ENCODE measurements at places on chromosomes 3 and 15.

DNA sequence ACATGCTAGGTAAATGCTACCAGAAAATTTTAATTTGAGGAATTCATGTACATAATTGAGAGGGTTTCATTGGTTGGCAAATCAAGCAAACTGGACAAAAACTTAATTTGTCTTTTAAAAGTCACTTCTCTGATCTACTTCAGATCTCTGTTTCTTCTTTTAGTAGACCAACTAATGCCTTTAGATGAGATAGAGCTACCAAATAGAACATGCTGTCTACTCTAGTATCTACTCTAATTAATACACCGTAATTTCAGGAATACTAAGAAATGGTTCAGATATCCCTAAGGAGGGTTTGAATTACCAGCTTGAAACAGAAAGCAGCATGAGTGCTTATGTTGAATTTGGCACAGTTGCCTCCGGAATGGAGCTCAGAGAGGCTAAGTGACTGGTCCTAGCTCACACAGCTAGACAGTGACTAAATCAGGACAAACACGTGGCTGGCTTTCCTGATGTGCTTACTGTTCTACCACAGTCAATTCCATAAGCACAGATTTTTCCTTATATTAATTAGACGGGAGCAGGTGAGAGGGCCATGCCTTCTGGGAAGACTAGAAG is 225.1 kb downstream of the ITPR1 start:
- DNase-seq = no peak

DNA sequence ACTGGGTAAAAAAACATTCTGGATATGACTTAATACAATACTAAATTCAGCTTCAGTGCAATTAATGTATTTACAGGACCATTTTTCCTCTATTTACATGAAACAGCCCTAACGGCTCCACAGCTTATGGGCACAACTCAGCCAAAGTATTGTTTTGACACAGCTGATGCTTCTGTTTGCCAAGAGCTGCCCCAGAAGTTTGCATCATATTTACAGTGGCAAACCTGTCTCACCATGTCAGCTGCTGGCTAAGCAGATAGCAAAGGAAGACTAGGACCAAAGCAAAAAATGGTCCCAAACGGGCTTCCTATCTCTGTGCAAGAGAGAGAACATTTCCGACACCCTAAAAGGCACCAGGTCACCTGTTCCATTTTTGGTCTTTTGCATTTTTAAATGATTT is 94.5 kb downstream of the ADAMTS9 start:
- DNase-seq = no peak

GRCh38 chr3:185874119-185874518 is 49.3 kb upstream of the IGF2BP2 start:
- DNase-seq = no peak

- DNase-seq = no peak
Observed at GRCh38 chr3:57556459-57557084, 498 bp downstream of the PDE12 start.

- no peak for DNase-seq
Observed at GRCh38 chr3:117562000-117562399, 852.4 kb downstream of the TUSC7 start.

- DNase-seq = no peak
Observed at GRCh38 chr3:155963570-155963969, 93.1 kb downstream of the GMPS start.

GRCh38 chr3:29099296-29099695 is 181.6 kb upstream of the RBMS3 start:
- no peak for DNase-seq

DNA sequence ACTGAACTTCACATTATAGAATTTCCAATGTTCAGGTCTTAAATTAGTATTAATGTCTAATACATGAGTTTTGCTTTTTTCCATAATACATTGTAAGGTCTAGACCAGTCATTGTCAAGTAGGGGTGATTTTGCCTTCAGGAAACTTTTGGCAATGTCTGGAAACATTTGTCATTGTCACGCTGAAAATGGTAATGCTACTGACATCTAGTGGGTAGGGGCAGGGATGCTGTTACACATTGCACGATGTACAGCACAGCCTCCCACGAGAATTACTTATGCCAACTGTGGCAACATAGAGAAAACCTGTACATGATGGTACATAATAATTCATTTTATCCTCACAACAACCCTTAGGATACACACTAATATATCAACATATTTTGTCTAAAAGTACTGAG is 384.1 kb downstream of the CADM2 start:
- no peak for DNase-seq

DNA sequence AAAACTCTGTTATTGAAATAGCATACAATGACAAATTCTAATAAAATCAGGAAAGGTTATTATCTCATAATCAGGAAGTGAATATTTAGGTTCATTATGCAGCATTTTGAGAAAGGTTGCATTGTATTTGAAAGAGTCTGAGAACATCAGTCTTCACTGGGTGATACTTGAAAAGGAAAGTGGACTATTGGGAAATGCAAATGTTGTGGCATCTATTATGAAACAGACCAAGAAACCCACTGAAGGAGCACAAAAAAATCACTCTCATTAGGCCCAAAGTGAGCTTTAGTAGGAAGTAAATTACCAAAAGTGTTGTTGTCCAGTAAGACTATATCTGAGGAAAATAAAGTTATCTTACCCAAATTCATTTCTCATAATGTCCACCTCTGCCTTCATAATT is 90.8 kb downstream of the ZPLD1 start:
- DNase-seq = no peak

DNA sequence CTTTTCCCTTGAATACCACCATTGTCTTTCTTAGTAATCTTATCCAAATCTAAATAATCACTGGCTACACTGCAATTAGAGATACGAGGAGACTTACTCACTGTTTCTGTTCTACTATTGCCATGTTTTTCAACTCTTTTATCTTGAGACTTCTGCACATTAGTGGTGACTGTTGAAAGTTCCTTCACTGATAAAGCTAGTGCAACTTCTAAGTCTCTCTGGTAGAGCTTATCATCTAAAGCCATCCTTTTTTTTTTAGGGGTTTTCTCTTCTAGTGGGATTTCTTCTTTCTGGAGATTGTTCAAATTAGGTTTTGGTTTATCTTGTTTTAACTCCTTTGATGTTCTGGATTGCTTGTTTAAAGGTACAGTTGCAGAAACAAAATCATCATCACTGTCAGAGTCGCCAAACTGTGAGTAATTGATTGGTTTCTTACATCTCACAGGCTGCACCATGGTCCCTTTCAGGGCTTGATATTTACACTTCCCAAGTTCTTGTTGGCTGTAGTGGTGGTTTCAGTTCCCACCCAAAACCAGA is 37.7 kb downstream of the NCK1 start:
- no peak for DNase-seq

DNA sequence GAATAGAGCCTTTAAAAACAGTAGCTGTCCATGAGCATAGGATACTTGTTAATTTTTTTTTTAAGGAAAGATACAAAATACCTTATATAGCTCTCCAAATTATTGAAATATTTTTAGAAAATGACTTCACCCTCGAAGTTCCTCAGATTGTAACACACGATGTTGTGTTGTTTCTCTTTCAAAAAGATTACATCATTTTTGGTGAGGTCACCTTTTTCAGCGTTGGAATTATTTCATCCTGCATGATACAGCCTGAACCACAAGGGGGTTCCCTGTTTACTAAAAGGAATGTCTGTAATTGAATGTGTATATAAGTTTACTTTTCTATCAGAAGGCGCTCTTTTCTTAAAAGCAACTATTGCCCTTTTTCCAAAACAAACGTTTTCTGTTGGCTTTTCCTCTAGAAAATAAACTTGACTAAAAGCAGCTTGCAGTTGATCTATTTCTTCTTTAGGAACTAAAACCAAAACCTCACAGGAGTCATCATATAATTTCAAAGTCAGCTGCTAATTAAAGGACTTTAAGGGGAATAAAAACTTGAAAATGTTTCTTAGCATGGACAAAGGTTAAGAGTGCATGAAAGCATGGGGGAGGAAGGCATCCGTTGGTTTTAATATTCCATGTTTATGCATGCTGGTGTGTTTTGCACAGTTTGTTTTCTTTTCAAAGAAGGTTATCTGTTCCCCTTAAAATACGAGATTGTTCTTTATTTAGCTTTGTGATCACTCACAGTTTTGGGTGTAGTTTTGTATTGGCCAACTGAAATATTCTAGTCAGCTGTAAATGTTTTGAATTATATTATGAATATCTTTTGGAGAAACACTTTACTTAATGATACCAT is 29.4 kb downstream of the LYSMD4 start:
- no peak for DNase-seq

DNA sequence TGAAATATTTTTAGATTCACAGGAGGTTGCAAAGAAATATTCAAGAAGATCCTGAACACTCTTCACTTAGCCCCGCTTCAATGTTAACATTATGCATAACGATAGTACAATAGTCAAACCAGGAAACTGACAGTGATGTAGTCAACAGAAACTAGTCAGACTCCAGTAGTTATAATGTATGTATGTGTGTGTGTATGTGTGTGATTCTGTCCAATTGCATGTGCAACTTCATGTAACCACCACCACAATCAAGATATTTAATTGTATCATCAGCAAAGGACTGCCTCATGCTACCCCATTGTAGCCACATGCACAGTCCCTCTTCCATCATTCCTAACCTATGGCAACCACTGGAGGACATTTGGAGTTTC is 77.9 kb downstream of the APBA2 start:
- no peak for DNase-seq

DNA sequence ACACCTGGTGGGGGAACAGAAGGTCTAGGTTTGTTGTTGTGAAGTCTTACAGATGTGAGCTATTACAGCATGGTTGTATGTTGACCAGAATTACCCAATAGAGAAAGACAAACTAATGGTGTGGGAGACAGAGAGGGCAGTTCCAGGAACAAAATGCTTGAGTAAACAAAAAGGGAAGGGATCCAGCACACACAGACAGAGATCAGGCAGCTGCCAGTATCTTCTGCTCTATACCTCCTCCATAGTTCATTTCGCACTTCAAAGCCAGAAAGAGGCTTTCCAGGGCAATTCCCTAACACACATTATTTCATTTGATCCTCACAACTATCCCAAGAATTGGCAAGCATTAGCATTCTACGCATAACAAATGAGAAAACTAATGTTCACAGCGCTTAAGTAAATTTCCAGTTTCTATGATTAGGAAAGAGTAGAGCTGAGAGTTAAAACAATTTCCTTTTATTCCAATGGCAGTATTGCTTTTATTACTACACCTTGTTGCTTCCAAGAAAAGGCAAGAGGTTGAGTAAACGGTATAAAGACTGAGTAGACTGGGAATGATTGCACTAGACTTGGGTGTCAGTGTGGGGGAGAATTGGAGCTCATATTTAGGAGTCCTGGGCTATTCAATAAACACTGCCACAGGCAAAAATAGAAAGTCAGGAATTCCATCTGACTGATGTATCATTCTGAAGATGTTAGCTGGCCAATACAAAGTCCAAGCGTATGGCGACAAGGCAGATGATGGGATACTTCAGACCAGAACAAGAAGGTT is 39.7 kb upstream of the ZNF280D start:
- no peak for DNase-seq

DNA sequence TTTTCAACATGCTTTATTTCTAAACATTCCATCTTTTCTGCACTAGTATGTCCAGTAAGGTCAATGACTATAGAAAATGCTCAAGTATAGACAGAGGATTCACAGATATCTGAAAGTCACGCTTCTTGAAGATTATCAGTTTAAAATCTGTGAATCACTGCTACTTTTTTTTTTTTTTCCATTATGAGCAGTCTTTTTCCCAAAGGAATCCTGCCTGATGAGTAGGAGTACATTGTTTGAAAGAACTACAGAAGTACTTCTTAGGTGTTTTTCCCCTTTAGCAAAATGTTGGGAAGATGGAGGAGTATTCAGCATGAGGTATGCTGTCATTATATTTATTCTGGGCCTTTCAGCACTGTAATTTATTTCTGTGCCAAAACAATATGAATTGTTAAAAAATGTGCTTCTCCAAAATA is 266.2 kb downstream of the NLGN1 start:
- no peak for DNase-seq
